ENCODE measurements at places on chromosomes 16 and 17.

DNA sequence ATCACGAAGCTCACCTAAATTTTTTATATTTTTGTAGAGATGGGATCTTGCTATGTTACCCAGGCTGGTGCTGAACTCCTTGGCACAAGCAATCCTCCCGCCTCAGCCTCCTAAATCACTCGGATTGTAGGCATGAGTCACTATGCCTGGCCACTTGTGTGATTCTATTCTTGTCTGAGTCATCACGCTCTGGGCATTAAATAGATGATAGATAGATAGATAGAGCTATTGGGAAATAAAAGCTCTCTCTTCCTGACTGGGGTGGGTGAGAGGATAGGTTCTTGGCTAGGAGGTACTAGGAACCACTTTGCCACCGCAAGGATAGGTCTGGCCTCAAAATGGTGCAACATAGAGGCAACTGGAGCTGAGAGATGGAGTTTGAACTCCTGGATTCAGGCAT is 21.4 kb upstream of the CACNG3 start:
- DNase-seq: no peak

DNA sequence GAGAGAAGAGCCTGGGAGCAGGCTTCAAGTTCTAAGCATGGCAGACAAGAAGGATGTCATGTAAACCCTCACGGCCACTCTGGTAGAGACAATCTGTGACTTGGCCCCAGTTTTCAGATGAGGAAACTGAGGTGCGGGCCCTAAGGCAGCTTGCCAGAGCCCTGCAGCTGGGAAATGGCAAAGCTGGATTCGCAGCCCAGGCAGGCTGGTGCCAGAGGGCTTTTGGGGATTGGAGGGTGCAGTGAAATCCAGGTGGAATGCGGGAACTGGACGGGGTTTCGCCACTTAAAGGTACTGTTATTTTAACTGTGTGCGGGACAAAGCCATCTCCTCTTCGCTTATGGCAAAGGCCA is 477 bp upstream of the OSGIN1 start:
- no peak for DNase-seq

DNA sequence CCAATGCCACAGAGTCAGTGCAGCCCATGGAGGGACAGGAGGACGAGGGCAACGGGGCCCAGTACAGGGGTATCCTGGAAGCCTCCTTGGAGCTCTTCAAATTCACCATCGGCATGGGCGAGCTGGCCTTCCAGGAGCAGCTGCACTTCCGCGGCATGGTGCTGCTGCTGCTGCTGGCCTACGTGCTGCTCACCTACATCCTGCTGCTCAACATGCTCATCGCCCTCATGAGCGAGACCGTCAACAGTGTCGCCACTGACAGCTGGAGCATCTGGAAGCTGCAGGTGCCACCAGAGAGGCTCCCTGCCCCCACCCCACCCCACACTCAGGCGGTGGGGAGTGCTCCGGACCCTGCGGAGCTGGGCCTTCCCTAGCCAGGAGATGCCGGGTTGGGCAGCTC is 16.6 kb downstream of the TRPV2 start:
- no peak for DNase-seq

GRCh38 chr17:67879662-67880061 is 54.4 kb downstream of the BPTF start:
- DNase-seq: no peak

GRCh38 chr17:5619088-5619740 is 34.9 kb upstream of the NLRP1 start:
- peak; percentile 1 for DNase-seq

GRCh38 chr17:32542186-32542585 is 55.4 kb downstream of the CDK5R1 start:
- no peak for DNase-seq

DNA sequence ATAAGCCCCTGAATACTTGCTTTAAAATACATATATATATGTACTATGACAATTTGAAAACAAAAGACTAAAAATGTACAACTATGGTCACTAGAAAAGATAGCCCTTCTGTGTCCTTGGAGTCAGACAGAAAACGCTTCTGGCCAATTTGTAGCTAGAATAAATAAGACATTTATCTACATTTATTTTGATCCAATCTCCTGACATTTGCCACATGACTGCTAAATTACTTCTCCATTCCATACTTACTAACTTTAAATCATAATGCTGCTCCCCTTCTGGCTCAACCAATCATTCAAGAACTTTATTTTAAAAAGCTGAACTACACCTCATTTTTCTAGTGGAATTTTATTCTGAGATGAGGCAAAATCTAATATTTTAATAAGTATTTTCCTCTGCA is 65.8 kb downstream of the CYTH1 start:
- DNase-seq: no peak

- peak; percentile 30 for DNase-seq
Measured at GRCh38 chr17:74512036-74512435, 19.2 kb downstream of the CD300LB start.

GRCh38 chr16:79400462-79401149 is 199.9 kb downstream of the MAF start:
- DNase-seq: no peak

DNA sequence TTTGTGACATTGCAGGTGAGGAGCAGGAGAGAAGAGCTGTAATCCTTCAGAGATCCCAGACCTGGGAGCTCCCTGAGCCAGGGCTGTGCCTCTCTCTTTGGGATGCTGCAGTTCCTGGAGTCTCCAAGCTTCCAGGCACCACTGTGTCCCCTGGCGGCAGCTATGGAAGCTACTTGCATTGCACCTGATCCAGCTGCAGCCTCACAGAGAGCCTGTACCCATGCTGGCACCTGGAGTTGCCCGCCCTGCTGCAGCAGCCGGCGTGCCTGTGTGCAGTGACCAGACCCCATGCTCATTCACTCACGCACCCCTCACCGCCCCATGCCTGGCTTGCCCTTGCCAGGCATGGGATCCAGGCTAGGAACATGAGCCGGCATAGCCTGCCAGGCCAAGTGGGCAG is 51.8 kb upstream of the MED9 start:
- DNase-seq: no peak

GRCh38 chr17:53127331-53127730 is 695.4 kb upstream of the KIF2B start:
- DNase-seq: no peak

GRCh38 chr17:15261802-15262290 is 3.3 kb downstream of the PMP22 start:
- no peak for DNase-seq

DNA sequence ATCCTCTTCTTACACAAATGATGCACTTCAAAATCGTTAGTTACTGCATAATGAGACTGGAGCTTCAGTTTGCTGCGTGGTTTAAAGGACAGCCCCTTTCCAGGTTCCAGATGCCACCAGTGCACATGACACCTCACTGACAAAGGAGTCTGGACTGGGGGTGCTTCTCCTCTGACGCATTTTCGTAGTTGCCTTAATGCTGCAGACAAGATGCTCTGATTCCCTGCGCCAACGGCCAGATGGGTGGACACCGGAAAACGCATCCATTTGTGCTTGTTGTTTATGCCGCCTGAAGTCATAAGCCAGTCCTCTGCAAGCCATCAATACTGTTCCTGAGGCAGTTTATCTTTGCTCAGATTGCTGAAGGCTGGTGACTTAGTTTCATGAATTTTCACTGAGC is 16.0 kb downstream of the FBXO31 start:
- DNase-seq: no peak

- DNase-seq: peak; percentile 73
Measured at GRCh38 chr17:59762049-59762823, 54.8 kb downstream of the VMP1 start.

- no peak for DNase-seq
Measured at GRCh38 chr16:48029768-48030167, 126.0 kb downstream of the ABCC12 start.

DNA sequence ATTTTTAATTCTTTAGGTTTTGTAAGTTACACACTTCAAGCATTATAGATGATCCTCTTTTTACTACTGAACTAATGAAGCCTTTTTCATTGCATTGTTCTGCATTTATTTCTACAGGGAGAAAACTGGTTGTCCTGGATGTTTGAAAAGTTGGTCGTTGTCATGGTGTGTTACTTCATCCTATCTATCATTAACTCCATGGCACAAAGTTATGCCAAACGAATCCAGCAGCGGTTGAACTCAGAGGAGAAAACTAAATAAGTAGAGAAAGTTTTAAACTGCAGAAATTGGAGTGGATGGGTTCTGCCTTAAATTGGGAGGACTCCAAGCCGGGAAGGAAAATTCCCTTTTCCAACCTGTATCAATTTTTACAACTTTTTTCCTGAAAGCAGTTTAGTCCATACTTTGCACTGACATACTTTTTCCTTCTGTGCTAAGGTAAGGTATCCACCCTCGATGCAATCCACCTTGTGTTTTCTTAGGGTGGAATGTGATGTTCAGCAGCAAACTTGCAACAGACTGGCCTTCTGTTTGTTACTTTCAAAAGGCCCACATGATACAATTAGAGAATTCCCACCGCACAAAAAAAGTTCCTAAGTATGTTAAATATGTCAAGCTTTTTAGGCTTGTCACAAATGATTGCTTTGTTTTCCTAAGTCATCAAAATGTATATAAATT is 53.0 kb downstream of the TUBD1 start:
- DNase-seq: peak; percentile 38

DNA sequence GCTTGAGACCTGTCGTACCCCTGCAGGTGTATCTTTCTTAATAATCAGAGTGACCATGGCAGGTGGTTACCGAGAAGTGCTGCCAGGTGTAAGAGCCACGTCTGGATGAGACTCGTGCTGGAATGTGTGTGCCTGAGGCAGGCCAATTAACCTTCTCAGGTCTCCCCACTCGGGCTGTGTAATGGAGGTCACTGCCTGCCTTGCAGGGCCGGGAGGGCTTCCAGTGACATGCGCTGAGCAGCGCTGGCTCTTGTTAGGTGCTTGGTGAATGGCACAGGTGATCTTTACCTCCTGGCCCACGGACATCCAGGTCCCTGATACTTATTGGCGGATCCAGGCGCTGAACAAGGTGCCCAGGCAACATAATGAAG is 4.6 kb upstream of the GSE1 start:
- DNase-seq: no peak

- DNase-seq: no peak
Measured at GRCh38 chr16:27084307-27085028, 17.7 kb downstream of the C16orf82 start.

- DNase-seq: no peak
Measured at GRCh38 chr16:49709057-49709456, 146.9 kb downstream of the ZNF423 start.

- peak; percentile 51 for DNase-seq
Measured at GRCh38 chr16:22016927-22017326, 9.0 kb downstream of the MOSMO start.

GRCh38 chr17:83178533-83179304 is 99.3 kb downstream of the METRNL start:
- no peak for DNase-seq

DNA sequence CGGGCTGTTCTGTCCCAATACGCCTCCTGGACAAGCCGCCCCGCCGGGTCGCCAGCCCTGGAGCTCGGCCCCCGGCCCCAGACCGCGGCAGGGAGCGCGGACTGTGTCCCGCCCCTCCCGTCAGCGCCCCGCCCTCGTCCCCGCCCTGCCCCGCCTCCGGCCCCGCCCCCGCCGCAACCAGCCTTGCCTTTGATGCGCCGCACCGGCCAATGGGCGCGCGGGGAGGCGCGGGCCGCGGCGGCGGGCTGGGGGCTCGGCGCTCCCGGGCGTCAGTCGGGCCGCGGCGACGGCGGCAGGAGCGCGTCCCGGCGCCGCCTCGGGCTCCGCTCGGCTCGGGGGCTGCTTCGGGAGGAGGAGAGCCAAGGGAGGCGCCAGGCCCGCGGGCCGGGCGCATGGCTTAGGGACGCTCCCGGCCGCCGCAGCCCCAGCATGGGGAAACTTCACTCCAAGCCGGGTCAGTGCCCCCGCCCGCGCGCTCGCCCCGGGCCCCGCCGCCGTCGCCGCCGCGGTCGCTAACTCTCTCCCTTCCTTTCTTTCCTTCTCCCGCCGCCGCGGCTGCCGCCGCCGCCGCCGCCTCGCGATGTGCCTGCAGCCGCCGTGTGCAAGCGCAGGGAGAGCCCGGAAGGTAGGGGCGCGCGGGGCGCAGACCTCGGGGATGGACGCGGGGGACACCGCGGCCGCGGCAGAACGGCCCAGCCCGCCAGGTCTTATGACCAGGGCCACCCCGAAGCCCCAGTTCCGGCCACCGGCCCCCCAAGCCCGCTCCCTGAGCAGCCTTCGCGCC is at the start of gene NKD1:
TSS of gene NKD1 (plus strand) at position 272 of the 784 bp plus-strand sequence. CDS start at position 430, 158 bp downstream.
- peak; percentile 56 for DNase-seq

DNA sequence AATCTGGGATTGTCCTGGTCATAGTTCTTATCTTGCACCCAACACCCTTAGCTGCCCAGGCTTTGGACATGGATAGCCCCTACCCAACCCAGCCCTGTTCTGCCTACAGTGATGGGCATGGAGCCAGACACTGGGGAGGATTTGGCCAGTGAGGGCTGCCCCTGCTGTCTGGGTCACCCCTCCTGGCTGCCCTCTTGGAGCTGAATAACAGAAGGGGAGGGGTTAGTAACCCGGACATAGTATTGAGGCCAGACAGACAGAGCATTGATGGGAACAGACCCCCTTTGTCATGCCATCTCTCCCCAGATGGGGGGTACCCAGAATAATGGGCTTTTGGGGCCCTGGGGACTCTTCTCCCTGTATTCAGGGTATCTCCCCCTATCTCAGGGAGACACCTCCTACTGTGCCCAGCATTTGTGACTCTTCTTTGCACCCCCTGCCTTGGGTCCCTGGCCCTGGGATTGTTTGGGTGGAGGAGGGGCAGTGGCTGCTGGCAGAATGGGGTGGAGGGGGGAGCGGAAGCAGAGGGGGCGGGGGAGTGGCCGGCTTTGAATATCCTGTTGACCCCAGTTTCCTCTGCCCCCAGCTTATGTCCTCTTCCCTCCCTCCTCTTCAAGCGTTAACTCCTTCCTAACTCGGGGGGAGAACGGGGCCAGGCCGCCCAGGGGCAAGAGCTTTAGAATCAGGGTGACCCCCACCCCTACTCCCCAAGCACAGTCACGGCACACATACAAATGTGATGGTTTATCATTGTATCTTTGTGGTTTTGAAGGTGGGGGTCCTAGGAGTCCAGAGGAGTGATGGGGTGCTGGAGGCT is 17.0 kb downstream of the GJD3 start:
- DNase-seq: no peak

DNA sequence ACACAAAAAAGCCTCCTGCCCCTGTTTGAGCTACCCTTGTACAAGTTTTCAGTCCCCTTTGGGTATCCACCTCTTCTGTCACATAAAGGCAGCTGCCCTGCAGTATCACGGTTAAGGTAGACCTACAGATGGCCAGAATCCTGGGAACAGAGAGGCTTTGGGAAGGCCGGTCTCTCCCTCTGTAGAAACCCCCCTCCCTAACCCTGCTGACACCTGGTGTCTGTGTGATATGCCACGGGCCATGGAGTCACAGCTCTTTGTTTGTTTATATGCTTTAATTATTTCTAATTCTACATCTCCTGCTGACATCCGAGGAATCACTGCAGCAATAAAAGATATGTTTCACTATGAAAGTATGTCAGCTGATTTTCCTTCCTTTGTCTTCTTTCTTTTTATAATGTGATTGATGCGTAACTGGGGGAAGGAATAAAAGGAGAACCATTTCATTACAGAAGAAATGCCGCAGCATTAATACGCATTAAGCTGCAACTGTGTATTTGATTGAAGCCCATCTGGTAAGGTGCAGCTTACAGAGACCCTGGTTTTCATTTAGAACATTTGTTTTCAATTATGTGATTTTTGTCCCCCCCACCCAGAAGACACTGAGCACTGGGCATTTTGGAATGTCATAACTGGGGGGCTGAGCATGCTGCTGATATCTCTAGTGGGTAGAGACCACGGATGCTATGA is 142.1 kb downstream of the SLC39A11 start:
- no peak for DNase-seq

Measured in inflammatory macrophage treated with lipopolysaccharide for 4 hours (primary cell).